NCI-H1694 treated with DMSO at 0.1 percent for 48 hours (cell line): ENCODE measurements at places on chromosomes 3 and 15.
A peak's percentile ranks its signal among the peaks of the same experiment; 100 is the strongest.

DNA sequence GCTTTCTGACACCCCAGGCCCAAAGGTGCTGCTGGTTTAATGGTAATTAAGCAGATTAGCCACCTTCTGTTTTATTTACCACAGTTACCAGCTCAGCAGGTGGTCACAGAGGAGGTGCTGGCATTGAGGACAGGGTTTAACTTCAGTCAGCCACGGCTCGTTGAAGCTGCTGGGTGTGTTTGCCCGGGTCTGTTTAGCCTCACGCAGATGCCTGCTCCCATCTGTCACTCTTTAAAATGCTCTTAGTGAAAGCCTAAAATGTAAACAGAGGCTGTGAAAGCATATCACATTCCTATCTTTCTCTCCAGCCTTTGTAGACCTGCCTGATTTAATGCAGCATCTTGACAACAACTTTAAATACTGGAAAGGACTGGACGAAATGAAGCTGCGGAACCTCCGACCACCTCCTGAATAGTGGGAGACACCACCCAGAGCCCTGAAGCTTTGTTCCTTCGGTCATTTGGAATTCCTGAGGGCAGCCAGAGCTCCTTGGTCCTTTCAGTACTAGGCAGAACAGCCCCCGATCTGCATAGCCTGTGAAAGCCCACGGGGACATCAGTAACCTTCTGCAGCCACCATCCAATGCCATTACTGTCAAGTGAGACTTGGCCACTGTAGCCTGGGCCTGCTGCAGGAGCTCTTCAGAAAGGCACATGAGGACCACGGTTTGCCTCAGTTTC is 156.0 kb downstream of the PDE8A start:
- peak; percentile 93 for DNase-seq

- DNase-seq = peak; percentile 48
Observed at GRCh38 chr15:79853492-79854328, 43.1 kb downstream of the MTHFS start.

- DNase-seq = no peak
Observed at GRCh38 chr15:75697523-75697922, 15.1 kb downstream of the CSPG4 start.

GRCh38 chr3:125437631-125438435 is 62.7 kb upstream of the ZNF148 start:
- DNase-seq = no peak

- DNase-seq = no peak
Observed at GRCh38 chr3:129144786-129145185, 16.1 kb downstream of the ISY1 start.

- DNase-seq = no peak
Observed at GRCh38 chr3:55648591-55649318, 161.6 kb upstream of the WNT5A start.

- DNase-seq = no peak
Observed at GRCh38 chr3:145719114-145719513, 441.9 kb downstream of the PLOD2 start.

DNA sequence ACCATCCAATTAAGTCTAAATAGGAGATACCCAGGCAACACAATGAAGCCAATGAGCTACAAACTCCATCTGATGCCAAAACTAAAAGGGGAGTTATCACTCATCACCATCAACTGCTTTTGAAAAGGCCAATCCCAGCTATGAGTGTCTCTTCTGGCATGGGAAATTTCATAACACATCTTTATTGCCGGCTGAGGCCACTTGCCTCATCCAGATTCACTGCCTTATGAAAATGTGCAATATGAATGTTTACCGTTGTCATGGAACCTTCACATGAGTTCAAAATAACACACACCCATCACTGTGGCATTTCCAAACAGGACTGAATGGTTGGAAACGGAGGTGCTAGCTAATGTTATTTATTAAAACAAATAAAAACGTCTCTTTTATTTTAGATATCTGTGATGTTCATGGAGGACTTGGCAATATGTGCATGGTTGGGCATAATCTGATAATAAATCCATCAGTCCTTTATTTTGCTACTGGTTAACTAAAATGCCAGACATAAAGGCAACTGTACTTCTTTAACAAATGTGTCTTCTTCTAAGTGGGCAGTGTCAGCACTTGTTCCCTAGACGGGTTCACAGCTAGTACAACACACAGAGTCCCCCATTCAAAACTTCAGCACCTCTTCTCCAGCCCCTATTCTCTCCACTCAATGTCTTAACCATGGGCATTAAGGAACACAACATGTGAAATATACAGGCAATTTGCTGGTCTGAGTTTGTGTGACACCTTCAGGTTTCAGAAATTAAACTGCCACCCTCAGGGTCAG is 143.9 kb downstream of the MAGI1 start:
- no peak for DNase-seq

GRCh38 chr3:44339181-44340057 is 853 bp downstream of the TCAIM start:
- no peak for DNase-seq

DNA sequence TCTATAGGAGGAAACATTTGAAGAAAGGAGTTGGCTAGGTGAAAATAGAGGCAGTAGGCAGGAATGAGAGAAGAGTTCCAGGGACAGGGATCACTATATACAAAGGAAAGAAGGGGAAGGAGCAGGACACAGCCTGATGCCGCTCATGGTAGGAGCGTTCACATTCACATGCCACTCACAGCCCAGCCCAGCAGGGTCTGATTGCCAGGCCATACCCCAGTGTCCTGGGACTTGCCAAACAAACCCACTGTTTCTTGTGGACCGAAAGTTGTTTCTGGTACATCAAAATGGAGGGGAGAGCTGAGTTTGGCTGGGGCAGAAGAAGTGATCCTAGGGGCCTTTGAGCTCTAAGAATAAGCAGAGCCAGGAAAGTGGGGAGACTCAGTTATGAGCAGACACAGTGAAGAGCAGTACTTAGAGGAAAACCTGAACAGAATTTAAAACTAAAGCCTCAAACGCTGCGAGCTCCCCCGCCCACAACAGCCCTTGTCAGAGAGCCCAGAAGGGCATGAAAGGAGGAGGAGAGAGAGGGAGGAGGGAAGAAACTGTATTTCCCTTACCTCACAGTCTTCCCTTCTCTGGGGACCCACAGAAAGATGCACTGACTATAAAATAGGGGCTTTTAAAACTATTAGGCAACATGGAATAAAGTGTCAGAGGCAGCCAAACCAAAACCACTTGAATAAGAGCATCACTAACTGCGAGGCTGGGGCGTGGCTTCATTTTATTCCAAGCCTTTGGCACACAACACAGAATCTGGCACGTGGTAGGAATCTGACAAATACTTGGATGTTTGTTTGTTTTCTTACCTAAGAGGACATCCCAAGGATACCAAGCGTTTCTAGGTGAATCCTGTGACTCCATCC is 129.0 kb downstream of the RPL22L1 start:
- DNase-seq = no peak

DNA sequence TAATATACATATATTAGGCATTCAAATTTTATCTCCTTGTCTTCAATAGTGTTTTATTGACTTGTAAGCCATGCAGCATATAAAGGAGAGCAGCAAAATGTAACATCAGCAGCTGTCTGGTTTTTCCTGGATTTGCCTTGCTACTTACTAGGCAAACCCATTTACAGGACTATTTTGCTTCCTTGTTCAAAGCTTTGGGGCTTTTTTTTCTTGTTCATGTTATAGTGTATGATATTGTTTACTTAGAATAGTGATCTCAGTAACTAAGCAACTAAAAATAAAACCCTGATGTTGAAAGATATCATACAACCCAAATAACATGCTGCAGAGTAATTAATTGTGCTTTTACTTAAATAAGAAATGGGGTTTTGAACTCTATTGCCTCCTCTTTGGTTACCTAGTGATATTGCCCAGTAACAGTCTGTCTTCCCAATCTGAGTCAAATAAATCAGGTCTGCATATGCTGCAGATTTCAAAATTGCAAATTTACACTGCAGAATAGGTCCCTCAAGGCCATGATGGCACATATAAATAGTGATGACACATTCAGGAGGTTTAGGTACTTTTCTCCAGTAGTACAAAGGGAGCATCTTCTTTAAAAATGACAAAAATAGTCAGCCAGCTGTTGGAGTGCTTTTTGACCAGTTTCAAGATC is 578.1 kb upstream of the NECTIN3 start:
- DNase-seq = no peak

DNA sequence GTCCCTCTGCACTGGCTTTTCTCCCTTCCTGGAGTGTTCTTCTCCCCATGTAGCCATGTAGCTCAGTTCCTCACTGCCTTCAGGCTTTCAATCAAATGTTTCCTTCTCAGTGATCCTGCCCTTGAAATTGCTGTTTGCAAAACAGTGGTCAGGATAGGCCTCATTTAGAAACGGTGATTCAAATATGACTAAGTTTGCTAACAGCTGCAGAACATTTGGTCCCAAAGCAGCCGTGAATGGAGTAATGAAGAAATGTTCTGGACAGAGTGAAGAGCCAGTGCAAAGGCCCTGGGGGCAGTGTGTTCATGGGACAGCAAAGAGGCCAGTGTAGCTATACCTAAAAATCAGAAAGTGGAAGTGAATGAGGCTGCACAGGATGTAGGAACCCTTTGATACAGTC is 223.4 kb downstream of the FEZF2 start:
- no peak for DNase-seq

DNA sequence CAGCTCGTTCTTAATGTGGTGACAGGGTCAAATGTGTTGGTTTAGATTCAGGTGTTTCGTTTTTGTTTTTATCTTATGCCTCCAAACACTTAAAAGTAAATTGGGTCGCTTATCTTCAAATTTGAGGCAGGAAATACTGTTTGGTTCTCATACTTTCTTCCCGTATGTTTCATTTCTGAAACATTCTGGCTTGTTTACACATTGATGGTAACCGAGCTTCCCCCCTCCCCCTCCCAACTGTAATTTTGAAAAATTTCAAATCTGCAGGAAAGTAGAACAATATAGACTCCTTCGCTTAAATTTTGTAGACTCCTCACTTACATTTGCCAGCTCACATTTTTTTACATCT is 64.9 kb downstream of the CMTM8 start:
- no peak for DNase-seq

DNA sequence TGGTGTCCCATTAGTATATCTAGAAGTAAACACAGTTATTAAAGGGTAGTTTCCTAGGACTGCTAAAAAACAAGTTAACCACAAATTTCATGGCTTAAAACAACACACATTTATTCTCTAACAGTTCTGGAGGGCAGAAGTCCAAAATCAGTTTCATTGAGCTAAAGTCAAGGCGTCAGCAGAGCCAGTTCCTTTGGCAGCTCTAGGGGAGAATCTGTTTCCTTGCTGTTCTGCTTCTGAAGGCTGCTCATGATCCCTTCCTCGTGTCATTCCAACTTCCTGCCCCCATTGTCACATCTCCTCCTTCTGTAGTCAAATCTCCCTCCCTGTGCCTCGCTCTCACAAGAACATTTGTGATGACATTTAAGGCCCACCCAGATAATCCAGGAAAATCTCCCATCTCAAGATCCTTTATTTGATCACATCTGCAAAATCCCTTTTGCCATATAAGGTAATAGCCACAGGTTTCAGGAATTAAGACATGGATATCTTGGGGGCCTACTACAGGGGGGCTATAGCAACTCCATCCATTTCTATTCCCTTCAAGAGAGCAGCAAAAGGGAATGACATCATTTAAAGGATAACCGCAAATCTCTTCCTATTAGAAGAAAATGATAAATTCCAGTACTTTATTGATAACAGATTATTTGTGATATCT is 50.1 kb downstream of the GPR176 start:
- DNase-seq = no peak

DNA sequence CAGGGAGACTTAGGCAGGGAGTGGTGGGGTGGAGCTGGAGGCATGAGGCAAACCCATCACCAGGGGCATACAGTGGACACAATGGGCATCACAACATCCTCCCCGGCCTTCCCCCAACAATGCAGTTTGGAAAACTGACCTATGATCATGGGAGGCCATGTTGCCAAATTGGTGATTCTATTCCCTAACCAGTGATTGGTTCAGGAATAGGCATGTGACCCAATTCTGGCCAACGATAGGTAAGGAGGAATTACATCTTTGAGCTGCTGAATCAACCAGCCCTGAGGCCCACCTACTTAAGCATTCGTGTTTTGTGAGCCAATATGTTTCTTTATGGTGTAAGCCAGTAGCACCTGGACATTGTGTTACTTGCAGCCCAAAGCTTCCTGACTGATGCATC is 40.0 kb downstream of the LINGO1 start:
- DNase-seq = no peak

GRCh38 chr3:147431751-147432150 is 22.6 kb downstream of the ZIC1 start:
- no peak for DNase-seq
